ENCODE measurements at places on chromosomes 7 and 10.

DNA sequence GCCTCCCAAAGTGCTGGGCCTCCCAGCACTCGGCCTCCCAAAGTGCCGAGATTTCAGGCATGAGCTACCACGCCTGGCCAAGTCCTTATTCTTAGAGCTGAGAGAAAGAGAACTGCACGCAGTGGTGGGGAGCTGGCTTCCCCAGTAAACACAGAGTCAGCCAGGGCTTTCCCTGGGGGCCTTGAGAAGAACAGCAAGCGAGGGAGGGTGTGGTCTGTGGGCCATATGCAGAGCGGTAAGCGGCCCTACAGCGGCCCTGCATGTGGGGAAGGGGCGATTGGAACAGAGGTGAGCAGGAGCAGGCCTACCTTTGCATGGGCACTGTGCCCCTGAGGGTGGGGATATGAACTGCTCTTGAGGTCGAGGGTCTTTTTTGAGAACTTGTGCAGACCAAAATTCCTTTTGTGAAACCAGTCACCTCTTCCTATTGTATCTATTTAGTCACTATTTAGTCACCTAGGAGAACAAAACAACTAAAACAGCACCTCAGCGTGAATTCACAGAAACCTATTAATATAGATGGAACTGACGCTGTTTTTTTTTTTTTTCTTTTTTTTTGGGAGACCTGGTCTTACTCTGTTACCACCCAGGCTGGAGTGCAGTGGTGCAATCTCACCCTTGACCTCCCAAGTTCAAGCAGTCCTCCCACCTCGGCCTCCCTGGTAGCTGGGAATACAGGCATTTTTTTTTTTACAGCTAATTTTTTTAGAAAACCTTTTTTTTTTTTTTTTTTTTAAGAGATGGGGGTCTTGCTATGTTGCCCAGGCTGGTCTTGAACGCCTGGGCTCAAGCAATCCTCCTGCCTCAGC, 36.9 kb upstream of the SH2D4B start:
- no peak for DNase-seq

DNA sequence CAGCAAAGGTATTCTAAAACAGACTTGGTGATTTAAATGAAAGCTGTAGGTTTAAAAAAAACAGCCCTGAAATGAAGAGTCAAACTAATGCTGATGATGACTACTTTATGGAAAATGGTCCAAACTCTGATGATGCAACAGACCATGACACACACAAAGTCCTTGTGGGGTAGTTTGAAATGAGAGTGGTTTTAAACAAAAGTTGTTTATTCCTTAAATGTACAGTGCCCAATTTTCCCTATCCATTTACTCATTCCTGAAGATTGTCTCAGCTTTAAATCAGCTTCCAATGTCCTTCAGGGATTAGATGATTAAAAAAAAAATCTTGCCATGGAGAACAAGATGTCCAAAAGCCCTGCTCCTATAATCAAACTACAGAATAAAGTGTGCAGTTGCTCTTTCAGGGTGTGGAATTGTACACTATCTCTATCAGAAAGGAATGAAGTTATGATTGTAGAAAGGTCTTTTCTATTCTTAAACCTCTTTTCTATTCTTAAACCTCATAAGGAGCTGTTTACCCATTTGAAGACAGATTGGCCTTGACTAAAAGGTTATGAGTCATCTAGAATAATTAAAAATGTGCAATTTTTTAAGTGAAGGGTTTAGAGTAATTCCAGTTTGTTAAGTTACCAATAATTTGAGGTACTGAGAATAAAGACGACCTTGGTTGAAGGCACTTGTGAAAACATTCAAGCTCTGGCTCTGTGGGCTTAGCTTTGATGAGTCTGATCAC, 70.2 kb upstream of the ITGA8 start:
- no peak for DNase-seq

GRCh38 chr10:91238191-91238590, 17.7 kb downstream of the PCGF5 start:
- no peak for DNase-seq

- DNase-seq, result no peak
Observed at GRCh38 chr10:8617792-8618191, 563.3 kb downstream of the GATA3 start.

- no peak for DNase-seq
Observed at GRCh38 chr10:514137-514671, 175.3 kb downstream of the DIP2C start.

All from stimulated activated CD8-positive, alpha-beta memory T cell treated with anti-CD3 and anti-CD28 coated beads, Interleukin-4, amount 100 ng/mL, for 1 hour (primary cell).